ENCODE measurements at places on chromosomes 2 and 18.

GRCh38 chr2:81734981-81735380, 1430.4 kb upstream of the LRRTM1 start:
- no peak for DNase-seq

GRCh38 chr2:32804205-32804604, 142.5 kb upstream of the LTBP1 start:
- DNase-seq, result no peak

GRCh38 chr18:48191494-48191893, 217.7 kb downstream of the ZBTB7C start:
- DNase-seq, result no peak

DNA sequence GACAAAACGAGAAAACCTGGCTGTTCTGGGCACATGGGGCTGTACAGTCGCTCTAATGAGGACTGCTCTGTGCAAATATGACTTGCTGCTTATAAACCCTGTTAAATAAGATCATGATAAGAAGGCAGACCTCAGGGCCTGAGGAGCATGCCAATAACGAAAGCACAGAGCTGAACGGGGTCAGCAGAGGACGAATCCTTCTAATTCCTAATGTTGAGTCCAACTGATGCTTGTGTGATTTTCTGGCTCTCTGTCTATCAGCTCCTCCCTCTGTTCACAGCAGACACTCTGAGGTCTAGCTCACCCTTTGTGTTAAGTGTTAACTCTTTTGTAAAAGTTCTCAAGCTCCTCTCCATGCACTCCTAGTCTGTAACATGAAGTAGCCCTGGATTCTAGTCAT, 167.2 kb upstream of the REV1 start:
- no peak for DNase-seq

DNA sequence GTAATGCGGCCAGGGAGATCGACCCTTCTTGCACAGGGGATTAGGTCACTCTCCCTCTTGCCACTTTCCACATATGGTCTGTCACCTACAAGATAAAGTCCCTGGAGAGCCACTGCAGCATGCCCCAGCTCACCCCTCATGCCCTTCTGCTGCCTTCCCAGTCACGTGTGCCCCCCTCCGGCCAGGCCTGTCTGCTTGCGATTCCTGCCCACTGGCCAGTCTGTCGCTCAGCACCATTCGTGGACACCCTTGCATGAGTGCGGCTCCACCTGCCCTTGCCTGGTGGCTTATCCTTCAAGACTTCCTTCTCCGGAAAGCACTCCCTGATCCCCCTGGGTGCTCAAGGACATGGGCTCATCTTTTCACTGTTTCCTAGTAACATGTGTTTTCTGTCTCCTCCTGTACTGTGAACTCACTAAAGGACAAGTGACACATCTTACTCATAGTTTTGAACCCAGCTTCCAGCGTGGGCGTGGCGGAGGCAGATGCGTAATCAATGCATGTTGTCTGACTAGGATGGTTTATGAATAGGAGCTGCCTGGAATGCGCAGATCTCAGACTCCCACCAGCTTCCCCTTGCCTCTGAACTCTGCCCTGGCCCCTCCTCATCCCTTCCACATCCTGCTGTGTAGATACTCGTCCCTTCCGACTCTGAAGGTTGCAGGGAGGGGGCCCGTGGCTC, 7.8 kb upstream of the NT5DC4 start:
- no peak for DNase-seq

DNA sequence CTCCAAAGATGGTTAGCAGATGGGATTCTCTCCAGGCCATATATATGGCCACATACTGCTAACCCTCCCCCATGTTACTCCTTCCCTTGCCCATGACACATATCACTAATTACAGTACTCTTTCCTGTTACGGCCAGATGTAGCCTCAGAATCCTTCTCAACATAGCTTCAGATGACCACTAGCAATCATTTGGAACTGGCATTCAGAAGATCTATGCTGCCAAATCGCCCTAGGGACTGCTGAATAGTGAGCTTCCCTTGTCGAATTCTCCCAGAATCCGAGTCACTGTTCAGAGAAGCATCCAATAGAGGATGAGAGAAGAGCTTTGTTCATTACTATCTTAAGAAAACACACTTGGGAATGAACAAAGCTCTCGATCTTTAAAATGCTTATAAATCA, 121.2 kb upstream of the TANK start:
- DNase-seq, result no peak

GRCh38 chr2:187541086-187542085, 12.8 kb downstream of the TFPI start:
- DNase-seq, result peak; percentile 45

GRCh38 chr2:101806701-101807100, 109.2 kb downstream of the MAP4K4 start:
- DNase-seq, result no peak

DNA sequence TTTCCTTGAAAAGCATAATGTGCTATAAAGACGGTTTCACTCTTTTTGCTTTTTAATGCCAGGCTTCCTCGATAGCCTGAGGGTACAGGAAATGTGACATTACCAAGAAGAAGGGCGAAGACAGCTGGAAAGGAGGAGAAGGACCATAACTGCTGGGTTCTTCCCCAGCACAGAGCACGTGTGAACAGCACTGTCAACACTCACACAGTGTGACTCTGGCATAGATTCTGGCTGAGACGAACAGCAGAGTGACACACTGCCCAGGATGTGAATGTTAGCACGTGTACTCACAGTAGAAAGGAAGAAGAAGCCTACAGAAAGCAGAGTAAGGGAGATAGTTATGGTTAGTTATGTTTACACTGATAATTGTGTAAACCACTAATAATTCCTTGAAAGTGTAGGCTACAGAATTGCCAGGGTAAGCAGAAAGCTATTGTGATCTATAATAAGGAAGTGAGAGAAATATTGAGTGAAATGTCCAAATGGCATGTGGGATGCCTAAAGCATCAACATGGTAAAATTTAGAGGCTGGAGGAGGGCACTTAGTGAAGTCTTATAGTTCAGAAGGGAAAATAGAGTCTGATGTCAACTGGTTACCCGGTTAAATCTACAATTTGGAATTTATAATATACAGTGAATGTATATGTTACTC, 198.2 kb downstream of the DLGAP1 start:
- no peak for DNase-seq

GRCh38 chr2:70475266-70475665, 78.4 kb downstream of the TGFA start:
- DNase-seq, result no peak

- no peak for DNase-seq
Measured at GRCh38 chr2:51068237-51068636, 36.3 kb upstream of the NRXN1 start.

DNA sequence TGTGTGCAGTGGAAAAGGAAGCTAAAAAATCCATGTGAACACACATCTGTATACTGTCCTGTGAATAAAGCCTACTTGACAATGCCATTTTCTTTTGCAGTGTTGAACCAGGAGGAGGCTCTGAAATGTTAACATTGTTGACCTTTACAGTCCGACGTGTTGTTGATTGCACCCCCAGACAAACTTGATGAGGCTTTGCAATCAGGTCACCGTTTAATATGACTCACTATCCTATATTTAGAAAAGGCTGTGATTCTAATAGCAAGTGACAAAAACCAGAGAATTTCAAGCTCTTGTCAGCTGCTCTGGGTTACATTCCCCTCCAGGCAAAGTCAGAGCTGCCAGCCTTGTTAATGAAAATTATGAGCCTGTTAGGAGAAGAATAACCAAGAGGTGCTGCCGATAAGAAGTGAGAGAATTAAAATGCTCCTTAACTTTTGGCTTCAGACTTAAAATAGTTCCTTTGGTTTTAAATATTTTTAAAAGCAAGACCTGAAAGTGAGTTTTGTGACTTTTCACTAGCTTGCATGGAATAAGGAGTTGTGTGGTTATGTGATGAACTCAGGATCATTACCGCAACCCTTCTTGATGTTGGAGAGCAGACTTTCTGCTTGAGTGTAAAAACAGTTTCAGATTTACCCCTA, 162.1 kb downstream of the QPCT start:
- DNase-seq, result no peak

GRCh38 chr2:215942194-215942593, 71.2 kb downstream of the MREG start:
- no peak for DNase-seq

DNA sequence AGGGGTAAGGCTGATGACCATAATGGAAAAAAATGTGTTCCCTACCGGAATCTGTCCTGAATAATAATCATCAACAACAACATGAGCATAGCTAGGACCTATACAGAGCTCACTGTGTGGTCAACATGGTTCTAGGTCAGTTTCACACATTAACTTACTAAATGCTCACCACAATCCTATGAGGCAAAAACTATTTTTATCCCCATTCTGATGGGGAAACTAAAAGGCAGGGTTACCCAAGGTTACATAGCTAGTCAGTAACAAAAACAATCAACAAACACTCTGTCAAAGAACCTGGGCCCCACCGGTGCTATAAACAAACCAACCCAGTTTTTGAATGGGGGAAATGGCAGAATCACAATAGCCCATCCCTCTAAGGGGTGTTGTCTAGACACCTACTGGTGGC, 40.1 kb downstream of the AOX1 start:
- DNase-seq, result no peak

DNA sequence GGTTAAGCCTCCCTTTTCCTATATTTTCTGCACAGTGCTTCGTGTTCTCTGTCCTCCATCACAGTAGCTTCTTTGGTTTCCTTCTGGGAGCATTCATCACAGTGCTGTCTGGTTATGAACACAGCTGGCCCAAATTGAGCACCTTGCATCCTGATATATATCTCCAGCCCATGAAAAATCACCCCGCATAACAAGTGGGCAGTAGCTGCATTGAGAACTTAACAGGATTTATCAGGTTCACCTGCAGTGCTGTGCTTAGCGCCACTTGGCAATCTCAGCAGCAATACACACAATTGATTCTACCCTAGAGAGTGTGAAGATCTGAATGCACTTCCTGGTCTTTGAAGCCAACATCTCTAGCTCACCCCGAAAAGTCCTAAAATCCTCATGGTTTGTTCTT, 408.0 kb downstream of the RNF144A start:
- no peak for DNase-seq

GRCh38 chr2:233059797-233060500, at the start of gene INPP5D:
Gene INPP5D (plus strand): TSS chr2:233060342. CDS start chr2:233060479, 137 bp downstream.
- no peak for DNase-seq

- no peak for DNase-seq
Measured at GRCh38 chr2:107340955-107341354, 455.0 kb upstream of the ST6GAL2 start.

DNA sequence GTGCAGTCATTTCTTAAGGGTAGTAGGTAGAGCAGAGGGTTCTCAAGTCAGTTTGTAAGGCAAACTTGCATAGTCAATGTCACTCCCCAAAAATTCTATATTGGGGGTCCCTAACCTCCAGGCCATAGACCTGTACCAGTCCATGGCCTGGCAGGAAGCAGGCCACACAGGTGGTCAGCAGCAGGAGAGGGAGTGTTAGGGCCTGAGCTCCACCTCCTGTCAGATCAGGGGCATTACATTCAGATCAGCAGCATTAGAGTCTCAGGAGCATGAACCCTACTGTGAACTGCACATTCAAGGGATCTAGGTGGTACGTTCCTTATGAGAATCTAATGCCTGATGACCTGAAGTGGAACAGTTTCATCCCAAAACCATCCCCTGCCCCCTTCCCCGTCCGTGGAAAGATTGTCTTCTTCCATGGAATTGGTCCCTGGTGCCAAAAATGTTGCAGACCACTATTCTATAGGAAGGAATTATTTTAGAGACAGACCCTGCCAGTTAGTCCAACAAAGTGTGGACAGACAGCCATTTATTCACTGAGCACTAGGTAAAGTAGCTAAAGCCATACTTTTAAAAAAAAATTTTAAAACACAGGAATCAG, 6.7 kb downstream of the COA5 start:
- peak; percentile 13 for DNase-seq

GRCh38 chr2:98026927-98027522, 31.3 kb upstream of the TMEM131 start:
- DNase-seq, result no peak

DNA sequence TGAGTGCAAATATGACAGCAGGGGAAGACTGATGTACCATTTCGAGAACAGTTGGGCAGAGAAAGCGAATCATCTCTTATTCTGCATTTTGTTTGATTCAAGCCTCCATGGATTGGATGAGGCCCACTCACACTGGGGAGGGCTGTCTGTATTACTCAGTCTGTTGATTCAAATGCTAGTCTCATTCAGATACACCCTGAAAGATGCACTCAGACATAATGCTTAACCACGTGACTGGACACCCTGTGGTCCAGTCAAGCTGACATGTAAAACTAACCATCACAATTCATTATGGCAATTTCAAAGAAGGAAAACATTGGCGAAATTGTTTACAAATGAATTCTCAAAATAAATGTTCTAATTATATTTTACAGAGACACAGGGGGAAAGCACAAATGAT, 1210.2 kb downstream of the DPP10 start:
- DNase-seq, result peak; percentile 8

DNA sequence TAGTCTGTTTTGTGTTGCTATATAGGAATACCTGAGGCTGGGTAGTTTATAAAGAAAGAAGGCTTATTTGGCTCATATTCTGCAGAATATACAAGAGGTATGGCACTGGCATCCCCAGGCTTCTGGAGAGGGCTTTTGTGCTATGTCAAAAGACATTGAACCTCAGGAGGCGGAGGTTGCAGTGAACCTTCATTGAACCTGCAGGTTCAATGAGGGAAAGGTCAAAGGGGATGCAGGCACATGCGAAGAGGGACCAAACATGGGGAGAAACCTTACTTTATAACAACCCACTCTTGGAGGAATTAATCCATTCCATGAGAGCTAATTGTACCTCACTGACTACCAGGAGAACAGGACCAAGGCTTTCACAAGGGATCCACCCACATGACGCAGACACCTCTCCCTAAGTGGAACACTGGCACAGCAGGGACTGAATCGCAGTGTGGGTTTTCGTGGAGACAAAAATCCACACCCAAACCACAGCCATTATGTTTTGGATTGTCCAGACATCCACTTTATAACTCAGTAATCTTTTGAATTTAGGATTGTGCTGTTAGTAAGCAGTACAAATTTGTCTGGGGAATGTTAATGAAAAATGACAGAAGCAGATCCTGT, 4.1 kb upstream of the SERPINB8 start:
- no peak for DNase-seq
